Stimulated activated CD4-positive, alpha-beta T cell treated with anti-CD3 and anti-CD28 coated beads, Interleukin-4, amount 100 ng/mL, for 48 hours (primary cell): ENCODE measurements at places on chromosomes 3 and 15.

DNA sequence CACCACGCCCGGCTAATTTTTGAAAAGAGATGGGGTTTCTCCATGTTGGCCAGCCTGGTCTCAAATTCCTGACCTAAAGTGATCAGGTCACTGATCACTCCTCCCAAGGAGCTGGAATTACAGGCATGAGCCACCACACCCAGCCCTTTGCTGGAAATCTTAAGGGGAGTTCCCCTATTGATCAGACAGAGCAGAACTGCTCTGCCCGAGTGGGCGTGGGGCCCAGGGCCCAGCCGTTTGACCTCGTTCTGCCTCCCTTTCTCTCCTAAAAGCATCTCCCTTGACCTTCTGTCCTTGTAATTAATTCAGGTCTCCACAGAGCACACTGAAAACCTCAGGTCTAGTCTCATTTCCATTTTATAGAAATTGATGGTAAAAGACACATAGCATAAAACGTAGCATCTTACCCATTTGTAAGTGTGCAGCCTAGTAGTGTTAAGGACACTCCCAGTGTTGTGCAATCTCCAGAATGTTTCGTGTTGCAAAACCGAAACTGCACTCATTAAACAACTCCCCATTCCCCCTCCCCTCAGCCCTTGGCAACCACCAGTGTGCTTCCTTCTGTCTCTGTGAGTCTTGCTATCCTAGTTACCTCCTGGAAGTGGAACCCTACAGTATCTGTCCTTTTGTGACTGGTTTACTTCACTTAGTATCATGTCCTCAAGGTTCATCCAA lies 89.3 kb downstream of the SLCO3A1 start:
- DNase-seq: peak; percentile 21

DNA sequence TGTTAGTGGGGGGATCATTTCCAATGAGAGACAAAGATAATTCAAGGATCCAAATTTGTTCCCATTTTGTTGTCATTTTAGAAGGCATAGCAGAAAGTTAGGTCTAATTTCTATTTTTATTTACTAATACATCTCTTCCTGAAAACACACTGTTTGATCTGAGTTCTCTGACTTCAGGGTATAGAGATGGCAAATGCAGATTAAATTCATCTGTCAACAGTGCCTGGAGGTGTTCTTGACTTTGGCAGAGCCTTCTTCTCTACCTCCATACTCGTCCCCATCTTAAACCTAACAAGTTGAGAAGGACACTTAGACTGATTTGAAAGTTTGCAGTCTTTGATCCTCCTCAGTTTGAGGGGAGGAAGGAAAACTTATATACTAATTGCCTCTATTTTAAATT lies 308.2 kb downstream of the SOX2 start:
- no peak for DNase-seq

- no peak for DNase-seq
Measured at GRCh38 chr3:42739401-42740158, 33.5 kb downstream of the CCDC13 start.

GRCh38 chr15:56989411-56989924 lies 71.0 kb downstream of the TCF12 start:
- DNase-seq: no peak

GRCh38 chr3:10712121-10712520 lies 103.9 kb upstream of the SLC6A11 start:
- no peak for DNase-seq

DNA sequence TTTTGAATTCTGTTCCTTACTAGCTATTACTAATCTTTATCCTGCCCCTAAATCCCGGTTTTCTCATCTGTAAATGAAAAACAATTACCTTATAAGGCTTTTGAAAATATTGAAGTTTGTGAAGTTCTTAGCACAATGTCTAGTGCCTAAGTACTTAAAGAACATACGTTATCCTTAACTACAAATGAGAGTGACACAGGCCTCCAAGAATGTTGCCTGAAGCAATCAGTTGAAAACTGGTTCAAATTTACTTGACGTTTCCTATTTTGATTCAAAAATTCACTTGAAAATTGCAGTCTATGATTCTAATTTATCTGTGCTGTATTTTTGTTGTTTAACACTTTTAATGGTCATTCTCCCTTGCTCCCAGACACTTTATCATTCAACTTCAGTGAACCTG lies 3.2 kb downstream of the SENP7 start:
- DNase-seq: no peak

- no peak for DNase-seq
Measured at GRCh38 chr3:31103181-31103580, 208.7 kb upstream of the GADL1 start.

GRCh38 chr3:10206166-10206511 lies 41.4 kb downstream of the IRAK2 start:
- DNase-seq: no peak

GRCh38 chr3:128742821-128743594 lies 17.0 kb downstream of the RAB7A start:
- no peak for DNase-seq

DNA sequence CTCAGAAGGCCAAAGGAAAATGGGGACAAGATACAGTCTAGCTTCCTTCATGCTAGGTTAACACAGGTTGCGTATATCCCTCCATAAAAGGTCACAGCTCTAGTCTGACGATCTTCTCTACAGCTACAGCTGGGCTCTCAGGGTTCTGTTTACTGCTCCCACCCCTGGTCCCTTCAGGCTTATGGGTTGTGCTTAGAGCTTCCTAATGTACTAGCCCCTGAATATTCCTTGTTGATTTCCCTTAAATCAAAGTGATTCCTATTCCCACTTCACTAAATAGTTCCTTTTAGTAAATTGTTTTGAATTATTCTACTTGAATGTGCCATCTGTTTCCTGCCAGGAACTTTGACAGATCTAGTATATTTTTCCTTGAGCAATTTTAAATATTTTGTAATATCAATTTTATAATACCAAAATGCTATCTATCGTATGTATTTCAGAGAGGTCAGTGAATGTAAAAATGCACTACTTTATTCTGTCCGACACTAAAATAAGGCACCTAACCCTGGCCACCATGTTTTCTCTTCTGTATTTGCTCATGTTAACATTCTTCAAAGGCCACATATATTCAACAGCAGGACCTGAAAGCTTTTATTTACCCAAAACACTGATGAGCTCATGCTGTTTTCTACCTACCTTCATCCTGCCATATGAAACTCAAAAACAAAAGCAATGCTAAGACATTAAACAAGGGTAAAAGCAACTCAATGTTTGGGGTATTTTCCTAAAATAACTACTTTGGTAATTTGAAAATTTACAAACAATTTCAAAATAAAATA lies 92.8 kb upstream of the TGFBR2 start:
- DNase-seq: no peak
